Epithelial cell of proximal tubule (primary cell): ENCODE measurements at places on chromosomes 7 and 10.

GRCh38 chr7:94170836-94171235, 166.7 kb upstream of the BET1 start:
- DNase-seq, result no peak

- no peak for DNase-seq
Measured at GRCh38 chr10:114548662-114549061, 109.4 kb downstream of the ABLIM1 start.

DNA sequence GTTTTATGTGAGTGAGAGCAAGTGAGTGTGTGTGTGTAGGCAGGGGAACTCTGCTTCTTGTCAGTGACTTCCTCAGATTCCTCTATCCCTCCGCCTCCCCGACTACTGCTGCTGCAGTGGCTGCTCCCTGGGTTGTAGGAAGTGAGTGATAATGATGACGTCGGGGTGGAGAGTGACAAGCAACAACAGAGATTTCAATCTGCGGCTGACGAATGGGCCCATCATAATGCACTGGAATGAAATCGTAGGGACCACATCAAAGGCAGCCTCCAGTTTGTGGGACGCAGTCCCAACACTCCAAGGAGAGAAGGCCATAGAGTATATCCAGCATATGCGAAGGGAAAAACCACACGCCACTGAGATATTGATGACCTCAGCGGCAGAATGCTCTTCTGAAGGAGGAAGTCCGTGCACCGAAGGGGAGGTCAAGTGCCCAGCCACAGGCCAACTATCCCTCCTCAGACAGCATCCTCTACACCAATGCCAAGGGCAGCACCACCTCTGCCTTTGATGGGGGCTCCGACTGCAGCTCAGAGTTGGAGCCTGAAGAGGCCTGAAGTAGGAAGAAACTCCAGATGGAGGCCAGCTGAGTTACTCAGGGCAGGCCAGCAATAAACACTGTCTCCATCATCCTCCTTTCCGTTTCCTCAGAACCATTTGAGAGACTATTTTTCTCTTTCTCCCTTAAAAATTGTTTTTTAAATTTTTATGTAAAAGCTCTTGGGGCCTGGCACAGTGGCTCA, 11.3 kb upstream of the STMP1 start:
- DNase-seq, result no peak

- no peak for DNase-seq
Measured at GRCh38 chr10:1380088-1380671, 324.0 kb downstream of the WDR37 start.

DNA sequence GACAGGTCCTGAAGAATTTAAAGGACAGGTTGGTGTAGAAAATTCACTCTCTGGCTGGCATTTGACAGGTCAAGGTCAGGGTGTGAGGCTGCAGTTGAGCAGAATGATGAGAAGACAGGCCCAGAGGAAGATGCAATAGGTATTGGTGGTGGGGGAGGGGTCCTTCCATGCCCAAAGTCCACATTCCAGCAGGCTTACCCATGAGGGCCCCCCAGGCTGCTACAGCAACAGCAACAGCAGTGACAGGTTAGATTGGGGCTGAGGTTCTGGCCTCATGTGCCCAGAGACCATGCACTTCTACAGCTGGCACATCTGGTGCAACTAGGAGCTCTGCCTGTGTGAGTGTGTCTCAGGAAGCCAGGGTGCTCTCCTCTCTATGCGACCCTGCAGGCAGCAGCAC, 223.5 kb upstream of the GHITM start:
- DNase-seq, result no peak

DNA sequence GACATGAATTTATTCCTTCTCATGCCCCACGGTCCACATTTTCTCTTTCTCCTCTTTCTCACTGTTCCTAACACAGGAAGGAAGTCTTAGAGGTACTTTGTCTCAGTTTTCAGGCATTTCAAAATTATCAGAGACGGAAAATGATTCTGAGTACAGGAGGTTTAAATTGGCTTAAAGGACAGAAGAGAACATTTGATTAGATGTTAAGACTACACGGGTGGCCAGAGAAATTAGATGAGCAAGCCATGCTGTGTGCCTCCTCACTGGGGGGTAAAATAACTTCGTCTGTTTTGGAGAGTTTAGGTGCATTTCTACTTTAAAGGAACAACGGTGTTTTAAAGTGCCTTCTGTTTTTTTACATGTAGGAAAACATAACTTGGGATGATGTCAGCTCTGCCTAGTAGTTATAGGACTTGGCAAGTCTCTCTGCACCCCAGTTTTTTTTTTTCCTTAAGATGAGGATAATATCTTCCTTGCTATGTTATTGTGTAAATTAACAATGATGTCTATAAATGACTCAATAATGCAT, 66.9 kb downstream of the MCMBP start:
- no peak for DNase-seq

DNA sequence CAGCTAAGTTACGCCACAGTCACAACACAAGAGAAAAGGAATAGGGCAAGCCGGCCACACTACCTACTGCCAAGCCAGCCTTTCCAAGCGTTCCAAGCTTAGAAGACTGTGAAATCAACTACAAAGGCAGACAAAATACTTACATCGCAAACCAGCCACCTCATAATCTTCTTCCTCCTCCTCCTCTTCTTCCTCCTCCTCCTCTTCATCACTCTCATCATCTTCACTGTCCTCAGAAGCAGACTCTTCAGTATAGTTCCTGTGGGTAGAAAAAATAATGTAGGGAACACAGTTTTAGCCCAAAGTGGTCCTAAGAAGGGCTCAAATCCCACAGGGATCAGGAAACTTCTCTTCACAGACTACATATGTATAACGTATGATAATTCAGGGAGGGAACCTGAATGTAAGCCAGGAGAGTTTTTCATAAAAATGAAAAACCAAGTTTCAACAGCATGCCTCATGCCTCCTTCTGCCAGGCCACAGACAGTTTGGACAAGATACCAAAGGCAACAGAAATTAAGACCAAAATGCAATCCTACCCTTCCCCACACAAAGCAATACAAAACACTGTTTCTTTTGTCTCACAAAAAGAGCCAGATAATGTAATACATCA, 13.6 kb downstream of the FZD9 start:
- no peak for DNase-seq

- DNase-seq, result no peak
Measured at GRCh38 chr10:48289501-48290238, 15.2 kb upstream of the FRMPD2 start.

DNA sequence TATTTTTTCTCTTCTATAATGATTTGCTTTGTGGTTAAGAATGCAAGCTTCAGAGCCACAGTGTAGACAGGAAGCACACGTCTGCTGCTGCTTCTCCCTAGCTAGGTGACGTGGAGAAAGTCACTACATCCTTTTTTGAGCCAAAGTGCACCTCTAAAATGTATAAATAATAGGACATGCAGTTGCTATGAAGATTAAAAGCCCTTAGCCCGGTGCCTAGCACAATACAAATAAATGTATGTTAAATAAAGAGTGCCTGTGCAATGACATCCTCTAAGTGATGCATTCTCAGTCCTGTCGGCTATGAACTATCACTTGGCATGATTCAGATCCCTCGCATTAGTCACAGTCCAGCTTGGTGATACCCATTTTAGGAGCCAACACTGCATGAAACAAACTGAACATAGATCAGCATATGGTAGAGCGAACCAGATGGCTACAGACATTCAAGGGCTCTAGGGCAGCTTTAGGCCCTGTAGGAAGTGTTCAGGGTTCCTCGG, 4.8 kb upstream of the TRDMT1 start:
- no peak for DNase-seq

DNA sequence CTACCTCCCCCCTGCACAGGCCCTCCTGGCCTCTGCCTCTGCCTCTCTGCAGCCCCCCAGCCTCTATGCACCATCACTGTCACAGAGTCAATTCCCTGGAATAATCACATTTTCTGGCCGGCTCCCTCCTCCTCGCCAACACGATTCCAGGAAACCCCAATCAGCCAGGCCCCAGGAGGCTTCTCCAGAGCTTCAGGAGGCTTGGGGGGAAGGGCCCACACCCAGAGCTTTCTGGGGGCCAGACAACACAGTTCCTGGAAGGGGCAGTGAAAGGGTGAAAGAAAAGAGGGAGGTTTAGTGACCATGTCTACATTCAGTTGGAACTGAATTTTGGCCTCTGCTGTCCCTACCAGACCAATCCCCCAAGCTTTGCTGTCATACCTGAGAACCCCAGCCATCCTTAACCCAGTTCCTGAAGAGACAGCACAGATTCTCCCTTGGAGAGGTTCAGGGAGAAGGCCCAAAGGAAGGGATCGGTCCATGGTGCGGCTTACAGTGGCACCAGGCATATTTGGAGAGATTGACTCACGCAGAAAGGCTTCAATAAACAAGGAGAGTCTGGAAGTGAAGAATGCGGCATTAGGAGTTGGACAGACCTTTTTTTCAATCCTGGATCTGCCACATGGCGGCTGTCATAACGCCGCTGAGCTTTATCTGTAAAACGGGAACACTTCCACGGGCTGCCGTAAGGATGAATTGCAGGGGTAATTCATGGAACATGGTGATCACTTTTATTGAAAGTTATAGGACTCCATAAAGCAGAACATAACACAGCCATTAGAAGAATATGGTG, 89.0 kb downstream of the NEURL1 start:
- no peak for DNase-seq

- no peak for DNase-seq
Measured at GRCh38 chr10:113565364-113565763, 12.5 kb downstream of the HABP2 start.

DNA sequence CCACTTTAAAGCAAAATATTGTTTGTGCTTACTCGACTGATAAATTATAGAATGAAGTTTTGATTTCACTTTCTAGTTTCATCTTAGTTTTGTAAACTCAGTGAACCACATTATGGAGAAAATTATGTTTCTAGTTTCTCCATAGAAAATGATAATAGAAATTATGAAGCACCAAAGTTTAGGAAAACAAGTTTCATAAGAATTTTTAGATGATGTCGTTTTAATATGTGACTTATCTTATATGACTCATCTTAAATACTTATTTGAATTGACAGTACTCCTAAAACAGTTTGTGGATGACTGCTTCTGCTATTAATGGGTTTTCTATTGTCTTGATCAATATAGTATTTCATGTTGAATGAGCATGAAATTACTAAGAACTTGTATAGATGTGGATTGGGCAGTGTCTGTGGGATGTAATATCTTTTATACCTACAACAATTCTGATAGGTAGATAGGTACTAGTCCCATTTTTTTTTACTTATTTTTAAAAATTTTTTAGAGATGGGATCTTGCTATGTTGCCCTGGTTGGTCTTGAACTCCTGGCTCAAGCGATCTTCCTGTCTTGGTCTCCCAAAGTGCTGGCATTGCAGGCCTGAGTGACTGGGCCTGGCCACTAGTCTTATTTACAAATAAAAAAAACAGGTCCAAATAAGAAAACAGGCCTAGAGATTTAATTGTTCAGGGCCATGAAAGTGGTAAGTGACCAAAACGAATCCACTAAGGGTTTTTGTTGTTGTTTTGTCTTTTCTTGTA, 3.7 kb downstream of the HBP1 start:
- DNase-seq, result no peak

DNA sequence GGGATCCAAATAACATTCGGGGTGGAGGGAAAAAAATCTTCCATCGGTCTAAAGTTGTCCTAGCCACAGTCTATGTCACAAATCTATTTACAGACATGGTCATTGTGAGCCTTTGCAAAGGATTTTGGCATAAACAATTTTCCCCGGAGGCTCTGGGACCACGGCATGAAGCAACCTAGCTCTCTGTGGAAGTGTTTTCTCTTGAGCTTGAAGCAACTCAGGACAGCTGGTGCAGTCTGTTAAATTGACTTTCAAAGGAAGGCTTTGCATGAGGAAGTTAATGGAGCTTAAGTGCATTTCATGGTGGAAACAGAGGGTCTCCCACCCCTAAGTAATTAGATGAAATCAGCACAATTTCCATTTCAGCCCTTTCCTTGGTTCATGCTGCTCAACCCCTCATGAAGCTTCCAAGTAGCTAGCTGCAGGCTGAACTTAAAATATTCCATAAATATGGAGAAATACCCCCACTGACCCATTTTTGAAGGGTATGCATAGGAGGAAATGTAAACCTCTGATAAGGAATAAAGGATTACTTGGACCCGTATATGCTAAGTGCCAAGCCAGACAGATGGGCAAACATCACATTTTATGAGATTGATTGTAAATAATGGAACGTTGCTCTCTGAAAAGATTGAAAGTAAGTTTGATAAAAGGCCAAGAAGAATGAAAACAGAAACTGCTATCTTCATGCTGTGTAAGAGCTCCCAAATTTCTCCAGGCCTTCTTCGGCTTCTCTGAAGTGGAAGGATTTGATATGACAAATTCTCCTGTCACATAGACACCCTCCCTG, 39.9 kb downstream of the CCDC3 start:
- no peak for DNase-seq

DNA sequence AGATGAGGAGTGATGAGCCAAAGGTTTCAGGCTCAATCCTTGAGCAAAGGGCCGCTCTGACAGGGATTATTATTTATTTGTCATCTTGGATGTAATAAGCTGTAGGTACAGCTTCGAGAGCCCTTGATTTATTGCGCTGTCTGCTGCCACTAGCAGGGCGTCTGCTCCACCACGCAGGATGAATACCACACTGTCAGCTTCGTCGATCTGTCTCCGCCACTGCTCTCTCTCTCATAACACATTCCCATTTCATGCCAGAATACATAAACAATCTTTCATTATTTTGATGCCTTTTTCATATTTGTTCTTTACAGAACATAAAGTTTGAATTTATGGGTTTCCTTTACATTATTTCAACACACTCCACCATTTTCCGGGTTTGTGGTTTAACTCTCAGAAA, 276.6 kb downstream of the LRMDA start:
- DNase-seq, result no peak

DNA sequence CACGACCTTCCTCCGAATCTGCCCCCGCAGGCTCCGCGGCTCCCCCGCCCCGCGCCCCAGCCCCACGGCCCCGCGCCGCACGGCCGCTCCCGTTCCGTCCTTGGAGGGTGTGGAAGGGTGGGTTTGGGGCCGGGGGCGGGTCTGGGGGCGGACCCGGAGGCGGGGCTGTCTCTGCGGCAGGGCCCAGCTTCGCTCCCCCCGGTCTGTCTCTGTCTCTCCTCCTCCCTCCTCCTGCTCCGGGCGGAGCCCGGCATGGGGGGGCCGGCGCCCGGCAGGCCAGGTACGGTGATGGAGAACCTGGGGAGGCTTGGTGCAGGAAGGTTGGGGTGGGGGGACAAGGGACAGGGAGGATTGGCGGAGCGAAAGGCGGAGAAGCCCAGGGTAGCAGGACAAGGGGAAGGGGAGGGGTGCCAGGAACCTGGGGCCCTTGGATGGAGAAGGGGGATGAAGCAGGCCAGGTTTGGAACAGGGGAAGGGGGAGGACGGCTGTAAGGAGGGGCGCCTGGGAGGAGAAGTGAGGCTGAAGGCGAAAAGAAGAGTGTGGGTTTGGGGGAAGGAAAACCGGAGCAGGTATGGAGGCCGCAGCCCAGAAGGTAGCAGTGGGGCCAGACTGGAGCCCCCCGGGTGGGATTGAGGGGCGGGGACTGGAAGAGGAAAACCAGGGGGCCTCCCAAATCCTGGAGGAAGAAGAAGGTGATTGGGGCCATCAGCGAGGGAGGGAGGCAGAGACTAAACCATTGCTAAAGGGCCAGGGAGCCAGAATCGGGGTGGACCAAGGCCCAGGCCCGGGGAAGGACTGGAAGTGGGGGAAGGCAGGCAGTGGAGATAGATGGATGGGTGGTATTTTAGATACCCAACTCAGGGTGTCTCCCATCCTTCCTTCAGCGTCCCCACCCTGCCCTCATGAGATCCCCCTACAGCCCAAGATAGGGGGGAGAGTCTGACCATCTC, at the start of gene NYAP1:
NYAP1 (plus strand) TSS at position 206 of the 951 bp plus-strand sequence. CDS start 1,385 bp downstream, outside the sequence.
- DNase-seq, result no peak
